ENCODE measurements at places on chromosomes 1 and 21.
A peak's percentile ranks its signal among the peaks of the same experiment; 100 is the strongest.

- DNase-seq = no peak
Observed at GRCh38 chr1:219412772-219413171, 200.1 kb downstream of the ZC3H11B start.

- DNase-seq = no peak
Observed at GRCh38 chr1:213057264-213058059, 6.4 kb downstream of the RPS6KC1 start.

- no peak for DNase-seq
Observed at GRCh38 chr1:1760345-1760650, 18.0 kb downstream of the NADK start.

GRCh38 chr1:55747408-55747841, 532.3 kb upstream of the USP24 start:
- DNase-seq = no peak

GRCh38 chr1:236338096-236338495, 56.0 kb upstream of the EDARADD start:
- DNase-seq = no peak

GRCh38 chr1:36572906-36573305, 90.2 kb upstream of the CSF3R start:
- DNase-seq = no peak

GRCh38 chr1:18160290-18160942, 52.8 kb downstream of the IGSF21 start:
- DNase-seq = no peak

DNA sequence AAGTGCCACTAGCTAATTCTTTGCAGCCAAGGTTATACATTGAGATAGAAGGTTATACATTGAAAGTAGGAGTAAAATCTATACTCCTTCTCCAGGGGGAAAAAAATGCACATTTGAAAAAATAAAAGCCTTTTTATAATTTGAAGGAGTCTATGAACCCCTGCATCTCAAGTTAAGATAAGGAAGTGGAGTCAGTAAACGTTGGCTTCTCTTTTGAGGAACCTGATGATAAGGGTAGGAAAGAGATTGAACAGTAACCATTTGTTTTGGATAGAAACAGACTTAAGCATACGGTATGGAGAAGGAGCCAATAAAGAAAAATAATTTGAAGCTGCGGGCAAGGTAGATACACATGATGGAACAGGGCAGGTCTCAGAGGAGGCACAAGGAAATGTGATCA, 64.1 kb downstream of the RPAP2 start:
- no peak for DNase-seq

DNA sequence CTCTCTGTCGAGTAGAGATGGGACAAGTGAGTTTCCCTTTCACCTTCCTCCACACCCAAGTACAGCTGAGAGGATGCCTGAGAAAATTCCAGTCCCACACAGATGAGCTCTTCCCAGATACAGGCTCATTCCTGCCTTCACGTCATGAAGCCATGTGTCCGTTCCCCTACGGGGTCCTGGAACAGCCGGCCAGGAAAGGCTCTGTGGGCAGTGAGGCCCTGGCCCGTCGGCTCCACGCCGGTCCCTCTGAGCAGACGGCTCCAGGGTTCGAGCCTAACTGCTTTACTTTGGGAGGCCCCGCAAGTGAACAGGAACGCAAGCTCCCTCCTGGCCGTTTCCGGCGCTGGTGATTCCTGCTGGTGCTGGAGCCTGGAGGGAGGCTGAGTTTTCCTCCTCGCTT, 57.2 kb upstream of the ARHGEF16 start:
- DNase-seq = no peak

- no peak for DNase-seq
Observed at GRCh38 chr1:86778569-86779239, 74.3 kb downstream of the SH3GLB1 start.

DNA sequence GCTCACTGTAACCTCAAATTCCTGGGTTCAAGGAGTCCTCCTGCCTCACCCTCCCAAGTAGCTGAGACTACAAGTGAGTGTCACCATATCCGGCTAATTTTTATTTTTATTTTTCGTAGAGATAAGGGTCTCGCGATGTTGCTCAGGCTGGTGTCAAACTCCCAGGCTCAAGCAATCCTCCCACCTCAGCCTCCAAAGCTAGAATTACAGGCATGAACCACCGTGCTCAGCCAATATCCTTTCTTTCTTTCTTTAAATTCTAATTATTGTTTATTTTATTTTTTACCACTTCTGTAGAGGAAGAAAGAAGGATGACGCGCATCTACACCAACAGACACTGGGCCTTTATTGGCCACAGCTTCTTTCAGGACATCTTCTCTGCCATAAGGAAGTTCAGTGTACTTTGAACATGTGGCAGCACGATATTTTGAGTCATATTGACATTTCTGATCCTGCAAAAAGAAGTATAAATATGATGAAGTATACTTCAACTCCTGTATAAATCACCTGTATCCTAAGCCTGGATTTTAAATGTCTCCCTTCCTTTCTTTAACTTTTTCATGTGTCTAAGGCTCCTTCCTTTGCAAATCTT, 15.8 kb downstream of the CTSS start:
- DNase-seq = no peak

GRCh38 chr1:215140135-215140534, 57.6 kb downstream of the KCNK2 start:
- DNase-seq = no peak

DNA sequence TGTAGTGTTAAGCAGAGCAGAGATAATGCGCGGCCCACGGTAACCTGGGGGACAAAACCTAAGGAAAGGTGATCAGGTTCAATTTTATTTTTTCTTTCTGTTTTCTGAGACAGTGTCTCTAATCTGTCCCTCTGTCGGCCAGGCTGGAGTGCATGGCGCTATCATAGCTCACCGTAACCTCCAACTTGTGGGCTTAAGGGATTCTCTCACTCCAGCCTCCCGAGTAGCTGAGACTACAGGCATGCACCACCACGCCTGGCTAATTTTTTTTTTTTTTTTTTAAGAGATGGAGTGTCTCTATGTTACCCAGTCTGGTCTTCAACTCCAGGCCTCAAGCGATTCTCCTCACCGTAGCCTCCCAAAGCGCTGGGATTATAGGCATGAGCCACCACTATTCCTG, 724 bp upstream of the ANKRD35 start:
- DNase-seq = no peak

DNA sequence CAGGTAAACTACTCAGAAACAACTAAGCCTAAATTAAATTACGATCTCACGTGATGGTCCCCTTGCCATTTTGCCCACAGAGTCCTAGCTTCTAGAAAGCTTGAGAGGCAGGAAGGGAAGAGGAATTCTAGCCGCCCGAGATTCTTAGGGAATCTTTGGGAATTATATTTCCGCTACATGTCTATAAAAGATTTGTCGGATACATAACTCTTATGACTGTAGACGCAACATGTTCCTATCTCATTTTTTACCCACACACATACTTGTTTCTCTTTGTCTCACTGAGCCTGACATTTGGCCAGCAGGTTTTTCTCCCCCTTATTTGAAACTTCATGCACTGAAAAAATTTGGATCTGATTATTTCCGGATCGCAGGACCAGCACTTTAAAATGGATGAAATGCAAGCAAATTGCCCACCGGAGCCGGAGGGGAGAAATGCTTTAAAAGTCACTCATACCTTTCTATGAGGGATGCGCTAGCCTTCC, 5.5 kb downstream of the GLIS1 start:
- no peak for DNase-seq

DNA sequence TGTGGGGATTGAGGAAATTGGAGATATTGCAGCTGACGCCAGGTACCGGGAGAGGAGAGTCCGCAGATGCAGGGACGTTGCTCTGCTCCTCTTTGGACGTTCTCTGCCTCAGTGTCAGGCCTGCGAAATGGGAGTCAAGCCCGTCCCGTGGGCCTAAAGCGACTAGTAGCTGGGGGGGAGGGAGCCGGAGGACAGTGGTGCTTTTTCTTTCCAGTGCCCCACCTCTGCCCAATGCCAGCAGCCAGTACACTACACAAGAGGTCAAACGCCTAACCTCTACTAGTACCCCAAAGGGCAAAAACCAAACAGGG, 413.6 kb upstream of the ESRRG start:
- no peak for DNase-seq

GRCh38 chr21:45834821-45835293, 146.7 kb upstream of the COL6A1 start:
- no peak for DNase-seq

- DNase-seq = no peak
Observed at GRCh38 chr1:115827452-115828044, 13.4 kb downstream of the NHLH2 start.

DNA sequence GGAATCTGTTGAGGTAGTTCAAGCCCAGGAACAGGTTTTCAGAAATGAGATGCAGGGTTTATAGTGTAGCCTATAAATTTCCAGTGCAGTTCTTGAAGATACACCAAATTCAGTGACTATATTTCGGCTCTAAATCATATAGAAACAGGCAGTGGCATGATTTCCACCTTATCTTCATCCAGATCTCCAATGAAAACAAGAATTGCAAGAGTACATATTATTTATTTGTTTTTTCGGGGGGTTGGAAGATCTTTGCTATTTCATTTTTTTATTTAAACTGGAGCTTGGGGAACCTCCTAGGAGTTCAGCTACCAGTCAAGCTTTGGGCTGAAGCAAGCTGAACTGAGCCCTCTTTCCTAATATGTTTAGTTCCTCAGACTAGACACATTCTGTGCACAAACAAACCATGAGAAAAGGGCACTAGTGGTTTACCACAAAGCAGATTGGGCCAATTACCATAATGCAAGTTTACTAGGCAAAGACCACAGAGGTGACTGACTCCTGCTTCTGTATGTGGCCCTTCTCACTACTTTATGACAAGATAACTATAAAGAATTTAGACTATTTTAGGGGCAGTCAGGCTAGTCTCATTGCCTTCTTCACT, 68.5 kb downstream of the RGS2 start:
- no peak for DNase-seq

GRCh38 chr1:34774957-34775356, 6.1 kb upstream of the GJB3 start:
- no peak for DNase-seq

GRCh38 chr1:103058391-103058790, 49.9 kb downstream of the COL11A1 start:
- DNase-seq = no peak

- no peak for DNase-seq
Observed at GRCh38 chr1:55129194-55129728, 85.9 kb downstream of the USP24 start.

DNA sequence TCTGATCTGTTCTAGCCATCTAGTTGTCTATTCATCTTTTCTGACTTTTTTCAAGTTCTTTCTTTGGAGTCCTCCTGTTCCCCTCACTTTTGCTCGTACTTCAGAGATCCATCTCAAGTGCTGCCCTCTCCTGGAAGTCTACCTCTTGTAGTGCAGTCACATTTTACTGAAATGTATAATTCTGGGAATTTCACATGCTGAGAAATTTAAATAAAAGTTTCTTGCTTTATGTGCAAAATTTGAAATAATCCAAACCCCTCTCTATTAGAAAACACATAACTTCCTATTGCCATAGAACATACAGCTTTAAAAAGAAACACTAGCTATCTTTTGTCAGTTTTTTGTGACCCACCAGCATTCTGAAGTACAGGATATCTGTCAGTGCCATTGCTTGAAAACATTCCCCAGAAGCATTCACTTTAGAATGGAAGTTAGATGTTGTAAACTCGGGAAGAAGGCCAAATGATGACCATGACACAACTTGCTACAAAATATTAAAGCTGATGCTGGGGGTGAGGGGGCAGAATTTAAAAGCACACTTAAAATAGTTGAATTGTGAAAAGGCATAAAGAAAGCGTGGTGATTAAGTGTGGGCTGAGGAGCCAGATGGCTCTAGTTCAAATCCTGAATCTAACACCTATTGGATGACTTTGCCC, 22.0 kb downstream of the RLF start:
- DNase-seq = peak; percentile 23

DNA sequence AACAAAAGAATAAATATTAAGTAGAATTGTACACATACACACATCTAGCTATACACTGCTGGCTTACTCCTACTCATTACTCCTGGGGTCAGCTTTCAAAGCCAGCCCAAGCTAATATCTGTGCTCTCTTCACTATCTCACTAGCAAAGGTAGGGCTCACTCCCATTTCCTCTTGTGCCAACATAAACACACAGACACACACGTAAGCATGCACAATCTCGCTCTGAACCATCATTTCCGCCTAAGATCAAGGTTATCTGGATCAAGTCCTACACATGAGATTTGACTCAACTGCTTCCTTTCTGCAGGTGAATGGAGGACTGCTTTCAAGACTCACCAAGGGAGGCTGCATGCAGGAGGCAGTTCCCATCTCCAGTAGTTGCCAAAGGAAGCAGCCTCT, 28.8 kb upstream of the MTMR11 start:
- no peak for DNase-seq

- DNase-seq = no peak
Observed at GRCh38 chr1:29540801-29541357, 304.6 kb downstream of the PTPRU start.

GRCh38 chr1:232059726-232060374, 433.3 kb downstream of the DISC1 start:
- no peak for DNase-seq

- DNase-seq = no peak
Observed at GRCh38 chr1:147804942-147805723, 44.7 kb upstream of the GJA5 start.

DNA sequence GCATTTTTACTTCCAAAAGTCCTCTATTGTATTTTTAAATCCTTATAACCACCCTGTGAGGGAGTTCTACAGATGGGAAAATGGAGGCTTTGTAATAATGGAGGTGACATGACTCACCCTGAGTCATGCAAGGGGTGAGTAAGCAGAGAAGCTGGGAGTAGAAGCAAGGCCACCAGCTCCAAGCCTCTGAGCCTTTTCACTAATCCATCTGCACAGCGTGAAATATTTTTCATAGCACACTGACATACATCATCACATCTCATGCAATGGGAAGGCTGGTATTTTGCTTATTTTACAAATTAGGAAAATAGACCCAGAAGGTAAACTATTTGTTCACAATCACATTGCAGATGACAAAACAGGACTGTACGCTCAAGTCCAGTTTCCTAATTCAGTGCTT, 96.9 kb downstream of the KCNH1 start:
- DNase-seq = no peak

DNA sequence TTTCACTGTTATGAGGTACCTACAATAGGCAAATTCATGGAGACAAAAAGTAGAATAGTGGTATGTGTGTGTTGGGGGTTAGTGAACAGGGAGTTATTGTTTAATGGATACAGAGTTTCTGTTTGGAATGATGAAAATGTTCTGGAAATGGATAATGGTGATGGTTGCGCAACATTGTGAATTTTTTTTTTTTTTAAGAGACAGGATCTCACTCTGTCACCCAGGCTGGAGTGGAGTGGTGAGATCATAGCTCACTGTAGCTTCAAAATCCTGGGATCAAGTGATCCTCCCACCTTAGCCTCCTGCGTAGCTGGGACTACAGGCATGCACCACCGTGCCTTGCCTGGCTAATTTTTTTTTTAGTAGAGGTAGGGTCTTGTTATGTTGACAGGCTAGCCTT, 34.5 kb upstream of the TRABD2B start:
- no peak for DNase-seq

DNA sequence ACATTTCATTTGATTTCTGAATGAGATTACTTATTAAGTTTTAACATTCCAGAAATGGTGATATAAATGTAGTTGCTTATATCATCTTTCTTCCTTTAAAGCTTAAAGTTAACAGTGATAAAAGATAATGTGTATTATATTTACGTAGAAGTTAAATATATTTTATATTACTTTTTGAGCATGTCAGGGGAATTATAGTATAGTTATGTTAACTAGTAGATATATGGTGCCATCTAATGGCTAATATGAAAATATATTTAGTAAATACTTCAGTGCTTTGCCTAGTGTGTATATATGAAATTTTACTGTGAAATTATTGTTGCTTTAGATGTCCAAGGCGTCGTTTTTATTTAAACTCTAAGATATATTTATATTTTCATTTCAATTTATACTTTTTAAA, 51.5 kb downstream of the SYT14 start:
- DNase-seq = no peak

GRCh38 chr1:99240621-99241020, 23.7 kb upstream of the PLPPR4 start:
- no peak for DNase-seq
